Fibroblast of villous mesenchyme (primary cell): ENCODE measurements at places on chromosomes 13 and 19. TPM values are rescaled to one million over a fixed set of nuclear protein-coding genes. Genes with fewer than 3 reads are reported as not detected.
A peak's percentile ranks its signal among the peaks of the same experiment; 100 is the strongest.

The LHB gene
- total RNA-seq = 0.32 TPM in 1 of 2 replicates, not detected in the other

The SYT3 gene
- under 0.01 TPM in 1 of 2 replicates, not detected in the other for total RNA-seq

The CAPN12 gene
- total RNA-seq = 0.86 TPM in 1 of 2 replicates, not detected in the other

The FSD1 gene
- total RNA-seq = 8.6 and 9.3 TPM in 2 replicates

The DDX39A gene
- total RNA-seq = 56.6 and 63.8 TPM in 2 replicates

The ZNF264 gene
- 25.5 and 25.8 TPM in 2 replicates for total RNA-seq

GRCh38 chr13:113397608-113398425, 33.9 kb upstream of the GRTP1 start:
- DNase-seq = no peak

GRCh38 chr19:16814526-16815100, 14.6 kb upstream of the SIN3B start:
- no peak for DNase-seq

- peak; percentile 12 for DNase-seq
Observed at GRCh38 chr13:48494874-48495273, 38.0 kb downstream of the RCBTB2 start.

DNA sequence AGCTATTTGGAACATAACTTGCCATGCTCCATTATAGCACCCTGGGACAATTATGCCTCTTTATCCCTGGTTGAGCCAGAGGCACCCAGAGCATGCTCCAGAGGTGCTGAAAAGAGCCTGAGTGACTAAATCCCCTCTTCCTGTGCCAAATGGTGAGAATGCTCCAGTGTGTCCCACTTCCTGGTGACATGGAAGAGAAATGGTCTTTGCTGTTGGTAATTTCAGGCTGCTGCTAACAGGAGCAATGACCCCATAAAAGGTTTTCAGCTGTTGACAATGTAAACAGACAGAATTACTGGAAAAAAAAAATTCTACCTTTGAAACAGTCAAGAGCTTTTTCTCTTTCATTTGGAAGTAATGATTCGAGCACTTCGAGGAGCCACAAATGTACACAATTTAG, 341.8 kb downstream of the FGF9 start:
- peak; percentile 10 for DNase-seq

DNA sequence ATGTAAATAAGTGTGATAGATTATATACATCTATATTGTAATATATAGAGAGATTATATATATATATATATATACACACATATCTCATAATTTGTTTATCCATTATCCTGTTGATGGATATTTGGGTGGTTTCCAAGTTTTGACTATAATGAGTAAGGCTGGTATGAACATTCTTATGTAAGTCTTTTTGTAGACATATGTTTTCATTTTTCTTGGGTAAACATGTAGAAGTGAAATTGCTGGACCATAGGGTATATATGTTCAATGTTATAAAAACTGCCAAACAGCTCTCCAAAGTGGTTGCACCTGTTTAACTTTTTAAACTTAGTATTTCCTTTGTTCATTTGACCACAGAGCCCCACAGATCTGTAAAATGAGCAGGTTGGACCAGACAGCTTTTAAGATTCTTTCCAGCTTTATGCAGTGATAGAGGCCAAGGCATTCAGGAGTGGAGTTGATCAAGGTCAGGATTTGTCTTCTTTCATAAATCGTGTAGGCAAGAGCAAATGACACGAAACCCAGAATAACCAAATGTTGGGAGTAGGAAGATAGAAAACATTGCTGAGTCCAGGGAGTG, 21.7 kb upstream of the KATNAL1 start:
- DNase-seq = no peak

DNA sequence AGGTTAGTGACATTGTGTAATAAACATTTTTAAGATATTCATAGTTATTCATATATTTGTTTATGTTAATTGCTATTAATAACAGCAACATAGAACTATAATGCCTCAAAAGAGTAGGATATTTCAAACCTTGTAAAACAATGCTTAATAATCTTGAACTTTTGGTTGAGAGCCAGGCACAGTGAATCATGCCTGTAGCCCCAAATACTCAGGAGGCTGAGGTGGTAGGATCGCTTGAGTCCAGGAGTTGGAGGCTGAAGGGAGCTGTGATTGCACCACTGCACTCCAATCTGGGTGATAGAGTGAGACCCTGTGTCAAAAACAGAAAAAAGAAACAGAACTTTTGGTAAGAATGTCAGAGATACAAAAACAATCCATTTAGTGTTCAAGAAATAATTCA, 213.9 kb upstream of the SLITRK1 start:
- DNase-seq = no peak

DNA sequence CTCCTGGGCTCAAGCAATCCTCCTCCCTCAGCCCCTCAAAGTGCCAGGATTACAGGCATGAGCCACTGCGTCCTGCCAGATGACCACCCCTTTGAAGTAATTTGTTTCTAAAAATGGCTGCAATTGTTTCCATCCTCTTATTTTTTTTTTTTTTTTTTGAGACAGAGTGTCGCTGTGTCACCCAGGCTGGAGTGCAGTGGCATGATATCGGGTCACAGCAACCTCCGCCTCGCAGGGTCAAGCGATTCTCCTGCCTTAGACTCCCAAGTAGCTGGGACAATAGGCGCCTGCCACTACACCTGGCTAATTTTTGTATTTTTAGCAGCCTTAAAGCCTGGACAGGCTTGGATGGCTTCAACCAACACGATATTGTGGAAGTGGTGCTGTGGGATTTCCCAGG, 22.3 kb upstream of the DPP9 start:
- no peak for DNase-seq

DNA sequence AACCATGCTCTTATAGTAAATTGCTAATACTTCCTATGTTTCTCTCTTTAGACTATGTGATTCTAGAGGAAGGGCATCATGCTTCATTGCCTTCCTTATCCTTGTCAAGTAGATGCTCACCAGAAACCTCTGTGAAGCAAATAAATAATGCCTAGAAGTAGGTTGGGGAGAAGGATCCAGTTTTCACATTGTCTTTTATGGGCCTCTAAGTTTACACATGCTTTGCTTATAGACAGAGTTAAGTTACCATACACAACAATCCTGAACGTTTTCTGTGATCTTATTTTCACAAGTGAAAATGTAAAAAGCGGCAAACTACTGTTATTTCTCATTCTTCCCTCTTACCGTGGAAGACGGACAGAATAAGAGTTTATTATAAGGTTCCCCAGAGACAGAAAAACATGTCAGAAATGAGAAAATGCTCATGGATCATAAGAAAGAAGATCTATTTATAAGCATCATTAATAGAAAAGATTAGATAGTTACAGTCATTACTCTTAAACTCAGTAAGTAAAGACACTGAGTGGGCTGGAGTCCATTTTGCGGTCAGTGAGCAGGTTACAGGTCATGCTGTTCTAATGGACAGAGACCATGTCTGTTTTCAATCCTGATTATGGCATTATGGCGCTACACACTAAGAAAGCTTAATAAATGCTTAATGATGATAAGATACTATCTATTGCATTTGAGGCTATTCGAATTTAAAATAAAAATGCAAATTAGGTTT, 723.9 kb downstream of the PCDH9 start:
- peak; percentile 29 for DNase-seq

- DNase-seq = peak; percentile 35
Observed at GRCh38 chr19:39599116-39599515, 3.2 kb upstream of the LGALS13 start.

DNA sequence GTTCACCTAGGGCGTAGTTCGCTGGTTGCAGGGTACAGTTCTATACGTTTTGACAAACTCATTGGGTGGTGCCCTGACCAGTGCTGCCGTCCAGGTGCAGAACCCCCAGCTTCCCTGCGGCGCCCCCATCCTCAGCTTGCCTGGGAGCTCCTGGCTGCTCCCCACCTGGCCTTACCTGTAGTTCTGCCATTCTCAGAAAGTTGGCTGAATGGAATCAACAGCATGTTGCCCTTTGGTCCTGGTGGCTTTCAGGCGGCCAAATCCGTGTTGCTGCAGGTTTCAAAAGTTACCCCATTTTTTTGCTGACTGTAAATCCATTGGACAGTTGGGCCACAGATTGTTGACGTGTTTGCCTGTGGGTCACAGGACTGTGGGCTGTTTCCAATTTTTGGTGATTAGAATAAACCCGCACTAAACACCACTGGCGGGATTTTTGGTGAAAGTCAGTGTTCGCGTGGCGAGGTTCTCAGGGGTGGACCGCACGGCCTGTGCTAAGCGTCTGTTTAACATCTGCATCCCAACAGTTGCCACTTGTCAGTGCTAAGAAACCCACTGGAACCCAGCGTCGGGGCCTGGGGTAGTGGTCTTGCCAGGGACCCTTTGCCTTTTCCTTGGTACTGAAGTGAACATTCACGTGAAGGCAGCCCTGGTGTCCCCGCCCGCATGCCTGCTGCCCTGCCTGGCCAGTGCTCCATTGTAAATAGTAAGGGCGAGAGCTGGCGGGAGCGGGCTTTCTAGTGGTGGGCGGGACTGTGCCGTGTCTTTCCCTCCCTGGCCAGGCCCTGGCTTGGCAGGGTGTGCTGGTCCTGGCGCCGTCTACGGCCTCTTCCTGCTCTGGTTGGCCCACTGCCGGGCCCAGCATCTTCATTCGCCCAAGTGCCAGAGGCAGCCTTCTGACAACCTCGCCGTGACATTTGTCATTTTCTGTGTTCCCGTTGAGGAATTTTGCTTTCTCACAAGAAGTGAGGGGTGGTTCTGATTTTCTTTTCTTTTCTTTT, 3.3 kb downstream of the DOT1L start:
- peak; percentile 68 for DNase-seq
